ENCODE measurements at places on chromosomes 12 and 14. TPM values are rescaled to one million over a fixed set of nuclear protein-coding genes. Genes with fewer than 3 reads are reported as not detected.

DNA sequence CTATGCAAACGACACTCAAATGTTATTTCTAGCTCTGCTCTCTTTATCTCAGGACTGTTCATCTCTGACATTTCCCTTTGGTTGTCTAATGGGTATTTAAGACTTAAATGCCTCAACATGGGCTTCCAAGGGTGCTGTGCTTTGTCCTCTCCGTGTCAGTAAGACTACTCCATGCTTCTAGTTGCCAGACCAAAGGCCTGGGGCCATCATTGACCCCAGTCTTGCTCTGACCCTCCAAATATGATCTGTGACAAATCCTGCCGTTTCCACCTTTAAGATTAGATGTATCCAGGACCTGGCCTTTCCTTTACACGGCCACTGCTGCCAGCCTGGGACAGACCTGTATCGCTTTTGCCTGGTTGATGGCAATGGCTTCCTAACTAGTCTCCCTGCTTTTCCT lies 126.3 kb upstream of the DYRK2 start:
- DNase-seq: no peak

DNA sequence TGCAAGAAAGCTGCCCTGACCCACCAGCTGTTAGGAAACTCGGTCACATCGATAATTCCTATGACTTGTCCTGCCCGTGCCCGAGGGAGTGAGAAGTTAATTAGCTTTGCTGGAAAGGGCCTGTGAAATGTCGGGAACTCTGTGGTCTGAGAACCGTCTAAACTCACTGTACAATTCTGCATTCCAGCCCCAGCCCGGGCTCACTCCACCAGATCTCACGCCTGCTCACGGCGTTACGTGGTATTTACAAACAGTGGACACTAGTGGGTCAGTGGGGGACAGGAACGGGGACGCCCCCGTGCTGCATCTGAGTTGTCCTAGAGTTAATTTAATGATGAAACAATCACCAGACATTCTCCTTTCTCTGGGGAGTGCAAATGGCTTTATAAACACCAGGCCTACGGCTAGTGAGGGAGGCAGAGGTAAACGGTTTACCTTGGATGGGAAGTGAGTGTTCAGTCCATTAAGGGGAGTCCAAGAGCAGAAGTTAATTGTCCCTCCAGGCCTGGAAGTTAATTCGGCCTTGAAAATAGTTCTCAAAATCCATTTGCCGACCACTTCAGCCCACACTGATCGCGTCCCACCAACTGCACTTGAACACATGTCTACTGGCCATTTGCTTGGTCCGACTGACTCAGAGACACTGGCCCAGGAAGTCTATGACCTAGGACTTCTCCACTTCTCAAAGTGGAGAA lies 93.5 kb upstream of the MED13L start:
- peak; percentile 85 for DNase-seq

DNA sequence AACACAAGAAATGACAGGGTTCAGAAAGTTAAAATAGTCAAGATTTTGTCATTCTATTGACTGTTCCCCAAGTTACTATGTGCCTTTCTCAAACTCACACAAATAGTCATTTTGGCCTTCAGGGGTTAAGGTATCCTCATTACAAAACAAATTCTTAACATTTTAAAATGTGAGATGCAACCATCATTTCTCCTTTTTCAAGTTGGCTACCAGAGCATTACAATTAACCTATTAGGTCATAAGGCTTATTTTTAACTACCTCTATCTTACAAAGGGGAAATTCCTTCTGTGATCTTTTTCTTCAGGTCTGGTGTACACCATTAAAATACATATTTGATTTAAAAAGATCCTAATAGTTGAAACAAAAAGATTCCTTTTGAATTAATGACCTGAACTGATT lies 61.2 kb downstream of the SLC38A1 start:
- no peak for DNase-seq

DNA sequence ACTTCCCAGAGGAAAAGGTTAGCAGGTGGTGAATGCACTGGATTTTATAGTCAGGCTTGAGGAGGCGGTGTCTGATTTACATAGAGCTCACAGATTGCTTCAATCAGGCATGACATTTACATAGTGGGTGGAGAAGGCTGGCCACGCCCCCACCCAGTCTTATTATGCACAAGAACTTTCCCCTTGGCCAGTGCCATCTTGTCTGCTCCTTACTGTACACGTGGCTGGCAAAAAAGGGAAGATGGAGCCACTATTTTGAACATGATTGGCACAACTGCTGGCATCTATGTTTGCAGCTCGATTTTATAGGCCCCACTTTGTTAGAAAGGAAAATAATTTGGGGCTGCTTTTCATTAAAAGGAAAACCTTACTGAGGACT lies 10.9 kb upstream of the LGMN start:
- no peak for DNase-seq

GRCh38 chr12:67598598-67598997 lies 49.9 kb upstream of the DYRK2 start:
- no peak for DNase-seq

- DNase-seq: no peak
These were observed 336.8 kb upstream of the TMTC1 start for GRCh38 chr12:30120522-30120921.

DNA sequence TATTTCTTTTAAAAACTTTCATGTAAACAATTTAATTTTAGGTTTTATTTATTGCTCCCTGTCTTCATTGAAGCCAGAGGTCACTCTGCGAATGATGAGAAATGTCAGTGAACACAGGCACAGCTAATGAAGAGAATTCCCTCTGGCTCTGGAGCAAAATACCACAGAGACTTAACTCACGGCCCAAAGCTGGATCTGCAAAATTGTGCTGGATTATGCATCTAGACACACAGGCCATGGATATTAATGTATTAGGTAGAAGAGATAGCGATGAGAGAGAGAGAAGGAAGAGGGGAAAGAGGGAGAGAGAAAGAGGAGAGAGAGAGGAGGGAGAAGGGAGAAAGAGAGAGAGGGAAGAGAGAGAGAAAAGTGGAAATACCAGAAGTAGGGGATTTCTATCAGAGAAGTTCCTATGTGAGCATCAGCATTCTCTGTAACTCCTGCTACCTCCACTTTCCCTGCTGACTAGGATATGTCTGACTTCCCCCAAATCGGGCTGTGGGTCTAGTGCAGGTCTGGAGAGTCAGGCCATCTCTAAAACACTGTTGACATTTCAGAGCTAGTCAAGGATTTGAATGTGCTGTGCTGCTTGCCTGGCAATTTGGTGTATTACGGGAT lies 3.7 kb downstream of the ARHGDIB start:
- DNase-seq: no peak

DNA sequence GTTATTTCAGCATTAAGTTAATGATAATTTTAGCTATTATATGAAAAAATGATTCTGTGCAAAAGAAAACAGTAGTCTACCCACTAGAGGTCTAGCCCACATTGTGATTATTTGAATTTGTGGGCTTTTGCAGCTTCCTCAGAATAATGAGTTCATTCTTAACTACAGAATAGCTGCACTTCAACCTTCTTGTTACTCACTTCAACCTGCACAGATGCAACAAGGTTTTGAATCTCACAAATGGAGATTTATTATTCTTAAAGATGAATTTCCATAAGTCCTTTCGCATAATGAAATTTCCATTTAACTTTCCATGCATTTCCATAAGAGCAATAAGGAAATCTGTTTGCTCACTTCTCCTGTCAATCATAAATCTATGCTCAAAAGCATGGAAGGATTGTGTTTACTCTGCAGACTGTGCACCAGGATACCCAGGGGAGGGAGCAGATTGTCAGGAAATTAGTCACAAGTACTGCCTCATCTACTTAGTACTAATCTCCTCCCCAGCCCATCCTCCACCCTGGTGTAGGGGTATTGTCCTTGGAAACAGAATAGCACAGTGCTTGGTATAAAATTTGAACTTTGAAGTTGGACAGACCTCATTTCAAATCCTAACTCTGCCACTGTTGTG lies 24.1 kb downstream of the PTGER2 start:
- no peak for DNase-seq

DNA sequence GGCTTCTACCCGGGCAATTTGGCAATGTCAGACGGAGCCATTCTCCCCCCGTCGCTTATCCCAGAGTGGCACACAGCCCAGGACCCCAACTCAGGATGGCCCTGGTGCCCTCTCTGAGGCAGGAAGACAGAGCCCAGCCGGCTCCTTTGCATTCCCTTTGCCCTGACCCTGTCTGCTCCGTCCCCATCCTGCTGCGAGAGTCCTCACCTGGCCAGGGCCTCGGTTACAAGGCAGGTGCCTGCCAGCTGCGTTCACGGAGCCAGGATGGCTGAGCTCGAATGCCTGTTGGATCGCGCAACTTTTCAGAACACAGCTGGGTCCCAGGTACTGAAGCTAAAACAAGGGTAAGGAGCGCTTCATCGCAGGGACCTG lies 18.6 kb downstream of the LRTM2 start:
- no peak for DNase-seq

- DNase-seq: no peak
These were observed 22.8 kb downstream of the CPM start for GRCh38 chr12:68910128-68910527.

DNA sequence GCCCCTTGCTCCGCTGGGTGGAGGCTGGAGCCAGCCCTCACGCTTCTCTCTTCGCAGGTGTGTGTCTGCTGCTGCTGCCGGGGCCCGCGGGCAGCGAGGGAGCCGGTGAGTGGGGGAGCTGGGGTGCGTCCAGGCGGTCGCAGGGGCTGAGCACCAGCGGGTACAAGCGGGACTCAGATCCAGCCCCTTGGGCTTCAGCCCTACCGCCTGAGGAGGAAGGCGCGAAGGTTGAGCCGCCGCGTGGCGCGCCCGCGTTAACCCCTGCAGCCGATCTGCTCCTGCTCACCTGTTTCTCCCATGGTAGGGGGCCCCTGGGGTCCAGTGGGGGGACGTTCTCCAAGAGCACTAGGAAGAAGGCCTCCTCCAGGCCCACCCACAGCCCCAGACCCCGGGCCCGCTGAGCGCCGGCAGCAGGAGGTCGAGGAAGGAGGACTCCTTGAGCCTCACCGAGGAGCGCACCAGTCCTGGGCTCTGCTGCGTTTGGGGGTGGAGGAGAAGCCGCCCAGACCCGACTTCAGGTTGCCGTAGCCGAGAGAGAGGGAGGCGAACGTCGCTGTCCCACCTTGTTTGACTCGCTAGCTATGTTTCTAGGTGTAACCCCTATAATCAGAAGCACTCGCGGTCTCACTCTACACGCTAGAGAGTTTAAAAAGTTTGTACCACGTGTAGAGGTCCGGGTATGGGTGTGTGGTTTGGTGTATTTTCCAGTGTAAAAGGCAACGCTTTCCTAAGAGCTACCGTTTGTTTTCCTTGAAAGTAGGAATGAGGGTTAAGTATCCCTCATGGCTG lies 834 bp downstream of the COCH start:
- DNase-seq: peak; percentile 64

DNA sequence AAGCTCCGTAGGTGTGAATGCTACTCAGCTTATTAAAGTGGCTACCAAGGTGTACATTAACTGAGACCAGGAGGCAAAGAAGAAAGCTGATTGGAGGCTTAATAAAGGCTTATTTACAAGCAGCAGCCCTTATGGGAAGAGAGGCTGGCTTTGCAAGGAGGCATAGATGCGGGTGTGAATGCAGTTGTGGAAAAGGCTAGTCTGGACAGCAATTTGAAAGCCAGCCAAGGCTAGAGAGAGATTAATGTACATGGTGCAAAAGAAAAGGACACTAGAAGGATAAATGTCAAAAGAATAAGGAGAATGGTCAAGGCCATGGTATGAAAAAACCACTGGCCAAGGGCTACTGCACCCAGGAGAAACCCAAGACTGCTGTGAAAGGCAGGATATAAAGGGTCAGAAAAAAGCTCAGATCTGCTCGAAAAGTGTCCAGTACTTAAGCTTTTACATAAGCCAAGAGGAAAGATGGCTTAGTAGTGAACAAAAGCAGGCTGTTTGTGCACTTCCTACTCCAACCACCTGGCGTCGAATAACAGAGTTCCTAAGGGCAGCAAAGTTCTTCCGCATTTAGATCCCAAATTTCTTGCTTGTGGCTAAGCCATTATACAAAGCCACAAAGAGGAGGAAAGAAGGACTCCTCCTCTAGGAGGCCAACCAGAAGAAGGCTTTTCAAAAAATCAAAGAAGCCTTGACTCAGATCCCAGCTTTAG lies 24.0 kb downstream of the KLRK1 start:
- DNase-seq: peak; percentile 38

GRCh38 chr12:110102255-110102654 lies 21.9 kb upstream of the IFT81 start:
- no peak for DNase-seq

GRCh38 chr12:12349711-12350665 lies at the start of gene MANSC1:
Gene MANSC1 (minus strand): TSS chr12:12350242. CDS start chr12:12343314, 6,928 bp downstream.
- peak; percentile 82 for DNase-seq

GRCh38 chr14:101073598-101073965 lies 170.1 kb upstream of the RTL1 start:
- DNase-seq: no peak

DNA sequence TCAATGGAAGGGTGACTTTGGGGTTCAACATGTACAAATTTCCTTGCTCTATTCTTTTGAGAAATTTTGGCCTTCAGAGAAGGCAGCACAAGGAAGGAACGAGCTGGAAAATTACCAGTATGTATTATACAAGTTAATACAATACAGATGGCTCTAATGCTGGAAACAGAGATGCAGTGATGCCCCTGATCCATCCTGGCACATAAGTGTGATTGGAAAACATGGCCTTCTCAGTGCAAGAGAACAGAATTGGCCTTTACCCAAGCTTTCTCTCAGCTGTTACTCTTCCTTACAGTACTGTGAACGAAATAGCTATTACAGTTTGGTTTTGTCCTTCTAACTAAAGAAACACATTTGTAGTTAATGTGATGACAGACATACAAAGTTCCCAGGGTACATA lies 102.5 kb upstream of the GPHB5 start:
- no peak for DNase-seq

DNA sequence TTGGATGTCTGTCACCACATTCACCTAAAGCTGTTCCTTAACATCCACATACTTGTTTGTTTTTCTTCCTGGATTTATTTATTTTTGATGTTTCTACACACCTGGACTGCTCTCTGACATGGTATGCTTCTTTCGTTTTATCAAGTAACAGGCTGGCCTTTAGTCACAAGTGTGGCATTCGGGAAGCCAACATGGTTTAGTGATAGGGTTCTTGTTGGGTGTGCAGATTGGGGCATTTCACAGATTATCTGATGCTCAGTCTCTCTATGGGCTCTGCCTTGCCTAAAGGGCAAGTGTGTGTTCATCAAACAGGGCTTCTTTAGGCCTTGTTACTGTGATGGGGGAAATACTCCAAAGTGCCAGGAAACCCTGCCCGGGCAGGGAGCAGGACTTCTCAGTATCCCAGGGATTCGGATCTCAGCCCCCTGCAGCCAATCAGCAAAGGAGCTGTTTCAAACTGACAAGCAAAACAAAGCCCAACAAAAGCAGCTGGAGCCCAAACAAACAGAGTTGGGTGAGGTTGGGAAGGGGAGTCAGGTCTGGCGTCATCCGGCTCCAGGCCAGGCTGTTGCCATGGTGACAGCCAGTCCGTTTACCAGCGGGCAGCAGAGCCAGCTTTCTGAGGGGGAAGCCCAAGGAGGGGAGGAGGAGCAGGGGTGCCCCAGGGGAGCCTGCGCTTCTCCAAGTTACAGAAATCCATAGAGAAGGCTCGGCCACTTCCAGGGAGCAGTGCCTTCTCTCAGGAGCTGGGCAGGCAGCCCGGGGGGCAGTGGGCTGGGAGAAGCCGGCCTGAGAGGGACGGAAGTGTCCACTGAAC lies 31.9 kb downstream of the FOS start:
- DNase-seq: peak; percentile 87

The EPYC gene
- polyA plus RNA-seq: not detected

The TMTC1 gene
- 10.9 TPM for polyA plus RNA-seq

The CD4 gene
- polyA plus RNA-seq: 12.2 TPM

The ACSS3 gene
- polyA plus RNA-seq: 18.9 TPM

The SRRM4 gene
- 0.17 TPM for polyA plus RNA-seq

The FAM186B gene
- 0.34 TPM for polyA plus RNA-seq

The RPGRIP1 gene
- polyA plus RNA-seq: not detected

The LRRC10 gene
- polyA plus RNA-seq: not detected
